ENCODE measurements at places on chromosomes 3 and 15.

DNA sequence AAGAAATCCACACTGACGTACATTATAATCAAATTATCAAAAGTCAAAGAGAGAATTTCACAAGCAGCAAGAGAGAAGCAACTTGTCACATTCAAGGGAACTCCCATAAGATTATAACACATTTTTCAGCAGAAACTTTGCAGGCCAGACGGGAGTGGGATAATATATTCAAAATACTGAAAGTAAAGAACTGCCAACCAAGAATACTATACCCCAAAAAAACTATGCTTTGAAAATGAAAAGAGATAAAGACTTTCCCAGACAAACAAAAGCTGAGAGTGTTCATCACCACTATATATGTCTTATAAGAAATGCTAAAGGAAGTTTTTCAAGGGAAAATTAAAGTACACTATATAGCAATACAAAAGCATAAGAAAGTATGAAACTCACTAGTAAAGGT lies 91.5 kb upstream of the PPP2R3A start:
- DNase-seq, result no peak

- DNase-seq, result no peak
These were observed 6.3 kb downstream of the SH3BP5 start for GRCh38 chr3:15326037-15326436.

- DNase-seq, result no peak
These were observed 321.4 kb upstream of the GBE1 start for GRCh38 chr3:82082796-82083195.

DNA sequence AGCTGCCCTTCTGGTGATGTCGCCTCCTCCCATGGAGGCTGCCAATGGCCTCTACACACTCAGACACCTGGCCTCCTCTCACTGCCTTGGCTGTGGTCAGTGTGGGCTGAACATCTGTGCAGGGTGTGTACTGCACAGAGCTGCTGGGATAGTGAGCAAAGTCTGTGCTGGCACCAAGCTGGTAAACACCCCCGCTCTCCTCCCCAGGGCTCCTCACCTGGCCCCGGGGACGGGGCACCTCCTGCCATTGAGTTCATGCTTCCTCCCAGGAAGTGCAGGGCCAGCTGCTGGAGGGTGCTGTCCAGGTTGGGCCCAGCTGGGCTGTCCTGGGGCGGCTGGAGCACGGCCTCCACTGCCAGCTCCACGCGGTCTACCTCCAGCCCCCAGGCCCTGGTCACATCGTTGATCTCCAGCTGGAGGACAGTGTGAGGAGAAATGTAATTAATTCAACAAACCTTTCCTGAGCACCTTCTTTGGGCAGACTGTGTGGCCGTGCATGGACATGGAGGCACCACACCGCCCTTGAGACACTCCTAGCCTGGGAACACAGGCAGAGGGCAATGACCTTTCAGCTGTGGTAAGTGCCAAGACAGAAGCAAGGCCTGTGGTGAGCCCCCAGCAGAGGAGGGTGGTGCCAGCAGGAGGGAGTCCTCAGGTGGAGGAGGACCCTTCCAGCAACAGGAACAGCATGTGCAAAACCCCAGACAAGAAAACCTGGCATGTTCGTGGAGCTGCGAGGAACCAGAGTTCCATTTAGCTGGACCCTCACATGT lies 6.8 kb downstream of the STOML1 start:
- DNase-seq, result no peak

GRCh38 chr3:194134231-194134756 lies 1.7 kb upstream of the HES1 start:
- DNase-seq, result peak; percentile 22

- DNase-seq, result peak; percentile 30
These were observed 24.3 kb downstream of the VIPR1 start for GRCh38 chr3:42526616-42527367.

GRCh38 chr3:33652736-33653135 lies 65.3 kb downstream of the CLASP2 start:
- no peak for DNase-seq

DNA sequence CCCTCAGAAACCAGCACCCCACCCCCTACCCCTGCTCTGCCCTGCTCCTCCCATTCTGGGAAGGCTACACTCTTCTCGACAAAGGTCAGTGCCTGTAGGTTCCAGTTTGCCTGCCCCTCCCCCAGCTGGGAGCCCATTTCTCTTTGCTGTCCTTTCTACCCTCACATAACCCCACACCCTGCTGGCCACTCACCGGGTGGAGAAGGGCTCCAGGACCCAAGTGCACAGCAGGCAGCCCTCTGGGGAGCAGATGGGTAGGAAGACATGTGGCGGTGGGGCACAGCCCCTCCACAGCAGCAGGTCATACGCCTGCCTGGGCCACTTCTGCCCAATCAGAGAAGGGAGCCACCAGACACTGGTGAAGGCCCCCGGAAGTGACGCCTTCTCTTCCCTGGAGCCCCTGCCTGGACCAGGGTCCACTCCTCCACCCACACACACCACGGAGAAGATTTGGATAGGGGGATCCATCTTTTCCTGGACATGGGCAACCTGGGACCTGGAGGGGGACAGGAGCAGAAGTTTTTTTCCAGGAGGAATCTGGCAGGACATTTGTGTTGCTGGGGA lies at the start of gene THPO:
THPO (minus strand) TSS at position 326 of the 564 bp plus-strand sequence. CDS start 1,948 bp downstream, outside the sequence.
- DNase-seq, result no peak

GRCh38 chr3:126371096-126371705 lies 14.0 kb upstream of the KLF15 start:
- no peak for DNase-seq

DNA sequence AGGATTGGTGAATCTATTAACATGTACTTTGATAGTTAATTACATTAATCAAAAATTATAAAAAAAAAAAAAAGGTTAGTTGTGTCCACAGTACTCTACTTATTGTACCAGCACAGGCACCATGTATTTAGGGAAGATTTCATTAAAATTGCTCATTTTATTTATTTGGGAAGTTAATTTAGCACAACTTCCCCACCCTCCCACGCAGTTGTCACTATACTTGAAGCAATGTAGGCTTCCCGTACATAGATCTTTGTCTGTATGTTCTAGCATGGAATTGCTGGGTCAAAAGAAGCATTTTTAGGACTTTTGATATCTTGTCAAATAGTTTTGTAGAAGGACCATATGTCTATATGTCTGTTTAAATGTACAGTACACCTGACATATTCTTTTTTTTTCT lies 4.4 kb downstream of the GPR27 start:
- no peak for DNase-seq

GRCh38 chr3:35426366-35426958 lies 212.9 kb upstream of the ARPP21 start:
- DNase-seq, result no peak

DNA sequence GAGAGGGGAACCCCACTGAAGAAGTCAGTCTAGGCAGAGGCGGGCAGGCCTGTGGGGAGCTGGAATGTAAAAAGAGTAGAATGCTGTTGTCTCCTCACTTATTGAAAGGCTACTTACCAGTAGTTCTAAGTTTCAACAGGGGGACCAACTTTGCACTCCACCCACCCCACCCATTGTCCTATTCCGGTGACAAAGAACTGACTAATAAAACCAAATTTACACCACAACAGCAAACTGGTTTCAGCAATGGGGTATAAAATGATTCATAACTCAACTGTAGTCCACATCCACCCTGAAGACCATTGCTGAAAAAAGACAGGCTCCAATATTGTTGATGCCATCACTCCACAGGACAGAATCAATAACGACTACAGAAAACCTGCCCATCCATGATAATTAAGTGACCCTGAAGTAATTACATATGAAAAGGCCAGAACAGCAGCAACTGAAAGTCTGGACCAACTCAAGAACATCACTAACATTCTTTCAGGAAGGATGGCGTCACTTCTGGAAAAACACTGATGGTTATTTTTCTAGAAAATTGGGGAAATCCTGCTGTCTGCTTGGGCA lies 80.2 kb downstream of the ABI3BP start:
- no peak for DNase-seq

DNA sequence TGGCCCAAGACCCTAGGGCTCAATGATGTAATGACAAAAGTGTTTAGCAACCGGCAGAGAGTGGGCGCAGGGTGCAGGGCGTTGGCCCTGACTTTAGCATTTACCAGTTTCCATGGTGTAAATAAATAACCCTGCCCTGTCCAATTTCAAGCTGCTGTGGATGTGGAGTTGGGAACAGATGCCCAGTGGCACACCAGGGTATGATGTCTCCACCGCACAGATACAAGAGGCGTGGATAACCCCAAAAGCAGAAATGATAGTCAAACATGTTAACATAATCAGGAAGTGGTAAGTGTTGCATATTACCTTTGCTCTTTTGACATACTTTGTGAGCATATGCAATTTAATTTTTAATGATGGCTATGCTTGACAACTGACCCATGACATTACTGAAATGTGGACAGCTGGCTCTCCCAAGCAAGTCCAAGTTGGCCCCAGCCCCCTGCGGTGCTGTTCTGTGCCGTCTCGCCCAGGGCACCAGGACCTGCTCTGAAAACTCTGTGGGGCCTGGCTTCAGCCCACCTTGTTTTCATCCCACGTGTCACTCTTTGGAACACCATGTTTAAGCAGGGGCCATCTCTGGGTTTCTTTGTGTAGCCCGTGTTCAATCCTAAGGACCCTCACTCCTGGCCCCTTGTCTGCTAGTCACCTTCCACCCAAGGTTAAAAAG lies 10.8 kb upstream of the ANPEP start:
- DNase-seq, result no peak

DNA sequence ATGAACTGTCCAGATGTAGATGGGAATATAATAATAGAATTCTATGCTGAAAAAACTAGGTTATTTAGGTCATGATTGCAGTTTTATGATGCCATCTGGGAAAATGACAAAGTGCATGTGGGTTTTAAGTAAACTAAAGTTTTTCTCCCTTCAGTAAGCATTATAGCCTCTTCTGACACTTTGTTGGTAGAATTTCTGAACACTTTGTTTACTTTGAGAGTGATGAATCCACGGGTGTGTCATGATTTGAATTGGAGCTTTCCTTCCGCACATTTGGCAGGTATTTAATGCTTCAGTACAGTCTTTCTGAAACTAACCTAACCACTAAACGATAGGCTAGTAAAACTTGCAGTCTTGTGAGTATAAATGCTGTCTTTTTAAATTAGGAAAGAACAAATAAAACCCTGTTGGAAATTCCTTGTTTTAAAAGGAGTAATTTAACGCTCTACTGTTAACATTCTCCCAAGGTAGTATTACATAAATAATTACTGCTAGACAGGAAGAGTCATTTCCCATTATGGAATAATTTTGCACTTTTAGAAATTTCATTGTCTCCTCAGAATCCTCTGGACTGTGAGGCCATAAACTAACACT lies 7.0 kb downstream of the FILIP1L start:
- DNase-seq, result no peak

GRCh38 chr15:42085236-42085605 lies 9.1 kb downstream of the PLA2G4D start:
- no peak for DNase-seq

- DNase-seq, result no peak
These were observed 211.8 kb downstream of the NAALADL2 start for GRCh38 chr3:175070946-175071345.

DNA sequence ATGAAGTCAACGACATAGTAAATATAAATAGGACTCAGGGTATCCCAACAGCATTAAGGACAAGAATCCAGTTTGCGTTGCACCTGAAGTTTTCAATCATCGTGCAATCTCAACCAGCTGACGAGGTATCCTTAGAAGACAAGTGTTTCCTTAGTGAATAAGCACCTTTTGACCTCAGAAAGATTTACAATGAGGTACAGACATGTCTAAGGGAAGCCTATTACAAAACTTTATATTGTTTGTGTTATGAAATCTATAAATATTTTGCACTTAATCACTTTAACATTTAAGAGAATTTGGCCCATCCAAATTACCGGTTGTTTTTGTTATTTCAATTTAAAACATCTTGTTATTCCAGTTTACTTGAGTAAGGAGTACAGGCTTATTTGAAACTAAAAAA lies 64.9 kb upstream of the PRICKLE2 start:
- no peak for DNase-seq

GRCh38 chr3:143511174-143511879 lies 336.9 kb downstream of the SLC9A9 start:
- no peak for DNase-seq

GRCh38 chr15:66545255-66545654 lies 20.5 kb downstream of the LCTL start:
- no peak for DNase-seq

- DNase-seq, result no peak
These were observed 136.0 kb downstream of the ATP10A start for GRCh38 chr15:25727116-25727515.

DNA sequence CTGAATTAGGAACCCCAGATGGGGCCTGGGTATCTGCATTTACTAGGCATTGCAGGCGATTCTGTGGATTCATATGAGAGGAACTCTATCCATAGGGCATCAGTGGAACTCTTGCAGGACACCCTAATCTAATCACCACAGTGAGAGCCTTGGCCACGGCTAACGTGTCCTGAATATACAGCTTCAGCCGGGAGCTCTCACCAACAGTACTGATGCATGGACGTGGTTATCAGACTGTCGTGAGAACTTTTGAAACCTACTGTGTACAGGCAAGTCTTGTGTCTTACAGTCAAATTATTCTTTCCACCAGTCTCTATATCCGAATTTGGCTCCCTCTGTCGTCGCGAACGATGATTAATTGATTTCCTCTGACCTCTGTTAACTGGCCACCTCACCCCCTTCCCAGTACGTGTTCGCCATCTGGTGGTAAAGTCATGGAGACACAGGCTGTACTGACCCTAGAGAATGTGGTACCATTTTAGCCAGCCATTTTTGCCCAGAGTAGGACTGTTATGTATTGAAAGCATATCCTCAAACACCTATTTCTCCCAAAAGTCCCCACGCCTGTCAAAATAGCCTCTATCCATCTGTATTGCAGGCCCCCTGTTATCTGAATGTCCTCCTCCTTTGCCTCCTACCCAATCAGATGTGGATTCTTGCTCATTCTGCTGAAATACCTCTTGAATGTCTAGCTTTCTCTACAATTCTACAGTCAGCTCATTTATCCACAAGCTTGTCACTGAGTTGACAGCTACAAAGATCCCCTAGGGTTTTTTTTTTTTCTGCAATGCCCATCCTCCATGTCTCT lies 39.7 kb downstream of the GLDN start:
- DNase-seq, result no peak

DNA sequence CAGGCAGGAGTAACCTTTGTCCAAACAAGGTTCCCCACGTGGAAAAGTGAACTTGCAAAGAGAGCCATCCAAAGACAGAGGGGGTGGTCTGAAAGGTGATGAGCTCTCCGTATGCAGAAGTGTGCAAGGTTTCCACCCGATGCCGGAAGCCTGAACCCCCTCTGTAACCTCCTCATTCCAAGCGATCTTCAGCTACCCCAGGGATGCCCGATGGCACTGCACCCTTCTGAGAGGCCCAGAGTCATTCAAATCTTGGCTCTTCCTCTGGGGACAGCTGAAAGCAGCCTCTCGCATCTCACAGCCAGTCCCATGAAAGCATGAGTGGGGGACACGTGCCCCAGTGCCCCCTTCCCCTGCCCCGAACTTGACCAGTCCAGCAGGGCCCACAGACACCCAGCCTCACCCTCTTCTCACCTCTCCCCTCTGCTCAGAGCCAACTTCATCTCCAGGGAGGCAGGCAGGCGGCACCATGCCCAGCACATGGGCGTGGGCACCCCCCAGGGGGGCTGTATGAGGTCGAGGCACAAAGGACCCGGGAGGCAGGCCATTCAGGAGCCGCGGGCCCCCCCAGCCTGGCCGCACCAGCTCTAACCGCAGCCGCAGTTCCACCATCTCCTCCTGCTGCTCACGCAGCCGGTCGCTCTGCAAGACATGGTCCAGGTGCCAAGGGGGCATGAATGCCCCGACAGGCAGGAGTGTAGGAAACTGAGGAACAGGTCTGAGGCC lies 8.7 kb downstream of the KIF7 start:
- DNase-seq, result no peak

GRCh38 chr15:101539930-101540329 lies 50.4 kb upstream of the PCSK6 start:
- no peak for DNase-seq

Data from CD4-positive, alpha-beta memory T cell (primary cell).